Coronary artery (tissue), 2 donors: ENCODE measurements at places on chromosomes 2 and 18.

DNA sequence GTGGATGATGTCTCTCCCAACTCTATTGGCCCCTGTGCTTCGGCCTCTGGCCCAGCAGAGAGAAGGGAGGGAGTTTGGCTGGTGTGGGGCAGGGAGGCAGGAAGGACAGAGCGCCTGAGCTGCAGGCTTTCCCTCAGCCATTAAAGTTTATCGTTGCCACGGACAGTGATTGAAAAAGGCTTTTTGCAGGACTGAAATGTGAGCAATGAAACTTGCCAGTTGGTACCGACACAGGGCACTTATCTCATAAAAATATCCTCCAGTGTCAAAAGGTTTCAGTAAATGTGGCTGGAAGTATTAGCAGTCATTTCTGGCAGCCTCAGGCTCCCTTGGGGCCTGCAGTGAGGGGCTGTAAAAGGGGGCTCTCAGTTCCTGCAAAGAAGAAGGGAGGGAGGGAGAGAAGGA, 169.2 kb downstream of the GLI2 start:
- no peak for DNase-seq

GRCh38 chr2:147086715-147087114, 758.1 kb upstream of the ACVR2A start:
- no peak for DNase-seq

DNA sequence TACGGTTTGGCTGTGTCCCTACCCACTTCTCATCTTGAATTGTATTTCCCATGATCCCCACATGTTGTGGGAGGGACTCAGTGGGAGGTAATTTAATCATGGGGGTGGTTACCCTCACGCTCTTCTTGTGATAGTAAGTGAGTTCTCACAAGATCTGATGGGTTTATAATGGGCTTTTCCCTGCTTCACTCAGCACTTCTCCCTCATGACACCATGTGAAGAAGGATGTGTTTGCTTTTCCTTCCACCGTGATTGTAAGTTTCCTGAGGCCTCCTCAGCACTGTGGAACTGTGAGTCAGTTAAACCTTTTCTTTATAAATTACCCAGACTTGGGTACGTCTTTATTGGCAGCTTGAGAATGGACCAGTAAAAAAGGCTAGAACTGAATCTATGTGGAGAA, 750.0 kb upstream of the ID2 start:
- no peak for DNase-seq

DNA sequence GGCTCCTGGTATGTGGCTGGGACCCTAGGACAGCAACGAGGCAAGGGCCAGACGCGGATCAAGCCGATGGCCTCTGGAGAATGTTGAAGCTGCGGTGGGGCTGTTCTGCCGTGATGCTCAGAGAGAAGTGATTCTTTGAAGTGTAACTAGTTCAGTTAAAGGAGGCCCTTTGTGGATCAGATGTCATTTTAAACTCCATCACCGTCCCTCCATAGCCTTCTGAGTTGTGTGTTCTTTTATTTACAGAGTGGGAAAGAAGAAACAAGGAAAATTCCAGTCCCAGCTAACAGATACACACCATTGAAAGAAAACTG, 403 bp downstream of the PNO1 start:
- no peak for DNase-seq

GRCh38 chr2:237298151-237299118, 115.5 kb downstream of the COL6A3 start:
- DNase-seq = no peak

GRCh38 chr2:148643998-148644882, at the start of gene EPC2:
Gene EPC2 (plus strand): TSS chr2:148644751. CDS start chr2:148645018, 267 bp downstream.
- peak; percentile 88 for DNase-seq

DNA sequence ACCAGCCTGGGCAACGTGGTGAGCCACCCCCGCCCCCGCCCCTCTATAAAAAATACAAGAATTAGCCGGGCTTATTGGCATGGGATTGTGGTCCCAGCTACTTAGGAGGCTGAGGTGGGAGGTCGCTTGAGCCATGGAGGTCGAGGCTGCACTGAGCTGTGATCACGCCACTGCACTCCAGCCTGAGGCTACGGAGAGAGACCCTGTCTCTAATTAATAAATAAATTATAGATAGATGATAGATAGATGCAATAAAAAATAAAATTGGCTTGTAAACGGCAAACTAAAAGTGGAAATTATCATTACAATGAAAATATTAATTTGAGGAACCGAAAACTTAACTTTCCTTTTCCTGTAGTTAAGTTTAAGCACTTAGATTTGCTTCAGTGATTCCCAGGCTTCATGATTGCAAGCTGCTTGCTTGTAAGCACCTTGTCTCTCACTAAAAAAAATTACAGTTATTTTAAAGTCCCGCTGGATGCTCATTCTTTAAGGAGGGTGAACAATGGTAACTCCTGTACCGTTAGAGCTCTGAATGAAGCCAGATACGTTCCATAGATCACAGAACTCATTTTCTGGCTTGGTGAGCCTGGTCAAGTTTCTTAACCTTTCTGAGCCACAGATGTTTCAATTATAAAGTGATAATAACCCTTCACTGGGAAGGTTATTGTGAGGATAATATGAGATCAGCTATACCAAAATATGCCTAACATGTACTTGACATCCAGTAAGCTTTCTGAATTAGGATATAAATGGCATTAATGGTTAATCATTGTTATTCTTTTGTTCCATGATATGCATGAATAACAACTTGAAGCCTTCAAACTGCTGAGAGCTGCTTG, 9.3 kb upstream of the NARS1 start:
- no peak for DNase-seq

DNA sequence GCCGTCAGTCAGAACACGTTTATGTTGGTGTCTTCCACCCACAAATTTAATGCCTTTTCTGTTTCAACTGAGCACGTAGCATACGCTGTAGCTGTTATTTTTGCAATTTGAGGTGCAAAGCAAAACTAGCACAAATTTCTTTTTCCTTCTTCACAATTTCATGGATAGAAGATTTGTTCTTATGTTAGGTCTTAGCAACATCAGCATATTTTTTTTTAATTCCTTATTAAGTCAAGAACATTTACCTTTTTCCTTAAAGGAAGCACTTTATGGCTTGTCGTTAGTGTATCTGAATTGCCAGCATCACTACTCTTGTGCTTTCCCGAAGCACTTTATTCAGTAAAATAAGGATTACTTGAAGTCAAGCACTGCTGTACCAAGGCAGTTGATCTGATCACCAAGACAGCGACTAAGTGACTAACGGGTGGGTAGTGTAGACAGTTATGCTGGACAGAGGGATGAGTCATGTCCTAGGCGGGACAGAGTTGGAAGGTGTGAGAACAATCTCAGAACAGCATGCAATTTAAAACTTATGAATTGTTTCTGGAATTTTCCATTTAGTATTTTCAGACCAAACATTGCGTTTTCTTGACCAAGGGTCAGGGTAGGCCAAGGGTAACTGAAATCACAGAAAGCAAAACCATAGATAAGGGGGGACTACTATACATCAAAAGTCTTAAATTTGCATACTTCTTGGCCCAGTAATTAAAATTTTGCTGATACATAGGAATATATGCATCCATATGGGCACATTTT, 13.3 kb downstream of the BABAM2 start:
- no peak for DNase-seq

- DNase-seq = no peak
Measured at GRCh38 chr2:96163415-96163767, 18.2 kb upstream of the DUSP2 start.

GRCh38 chr2:18837240-18837639, 247.9 kb upstream of the NT5C1B start:
- DNase-seq = no peak

- no peak for DNase-seq
Measured at GRCh38 chr2:20579866-20580265, 71.0 kb downstream of the HS1BP3 start.

DNA sequence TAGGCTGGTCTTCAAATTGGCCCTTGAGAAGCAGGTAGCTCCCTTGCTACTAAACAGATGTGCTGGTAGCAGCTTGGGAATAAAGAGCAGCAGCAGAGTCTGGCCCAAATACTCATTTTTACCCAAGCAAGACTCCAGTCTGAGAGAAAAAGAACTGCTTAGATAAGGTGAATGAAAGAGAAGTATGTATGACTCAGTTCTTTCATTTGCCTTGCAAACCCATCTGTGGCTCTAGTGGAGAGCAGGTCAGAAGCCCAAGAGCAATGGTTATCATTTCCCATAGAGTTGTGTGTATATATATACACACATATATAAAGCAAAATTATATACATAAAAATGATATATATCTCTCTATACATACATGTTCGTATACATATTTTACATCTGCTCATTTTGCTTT, 80.3 kb downstream of the CAMKMT start:
- DNase-seq = no peak

DNA sequence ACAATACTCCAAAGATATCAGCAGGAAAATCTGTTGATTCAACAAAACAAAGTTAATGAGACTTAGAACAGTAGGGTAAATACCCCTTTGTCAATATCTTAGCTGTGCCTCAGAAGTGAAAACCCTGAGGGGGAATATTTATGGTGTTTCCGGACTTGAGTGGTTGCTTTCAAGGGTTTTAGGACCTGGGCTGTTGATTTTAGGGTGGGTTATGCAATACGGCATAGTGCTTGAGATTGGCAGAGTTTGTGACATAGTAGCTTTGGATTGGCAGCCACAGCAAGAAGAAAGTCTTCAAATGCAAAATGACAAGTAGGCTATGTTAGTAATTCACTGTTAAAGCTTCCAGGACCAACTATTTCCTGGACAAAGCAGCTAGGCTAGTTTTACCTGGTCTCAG, 826.3 kb upstream of the CDH2 start:
- DNase-seq = no peak

DNA sequence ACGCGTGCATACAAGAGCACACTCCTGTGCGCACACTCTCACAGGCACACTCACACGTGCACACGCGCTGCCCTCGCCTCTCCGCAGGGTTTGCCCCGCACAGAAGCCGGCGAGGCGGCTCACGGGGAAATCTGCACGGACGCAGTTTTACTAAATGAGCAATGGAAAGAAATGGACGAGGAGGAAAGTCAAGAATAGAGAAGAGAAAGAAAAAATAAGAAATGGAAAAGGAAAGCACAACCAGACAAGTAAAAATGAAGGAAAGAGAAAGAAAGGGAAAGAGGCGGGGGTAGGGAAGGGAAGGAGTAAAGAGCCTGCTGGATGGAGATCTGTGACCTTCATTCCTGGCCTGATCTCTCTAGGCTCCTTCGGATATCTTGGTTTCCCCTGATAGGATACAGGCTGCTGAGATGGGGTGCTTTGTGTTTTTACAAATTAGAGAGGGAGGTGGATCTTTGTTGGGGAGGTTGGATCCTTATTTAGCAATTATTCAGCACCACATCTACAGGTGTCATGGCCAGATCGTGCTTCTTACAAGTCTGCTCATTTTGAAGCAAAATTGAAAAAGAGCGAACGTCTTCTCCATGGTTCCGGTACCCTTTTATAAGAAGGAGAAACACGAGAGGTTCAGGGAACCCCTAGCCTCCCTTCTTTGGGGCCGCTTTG, 693 bp upstream of the LRP2 start:
- DNase-seq = no peak

- no peak for DNase-seq
Measured at GRCh38 chr2:225274751-225275150, 124.8 kb upstream of the NYAP2 start.

DNA sequence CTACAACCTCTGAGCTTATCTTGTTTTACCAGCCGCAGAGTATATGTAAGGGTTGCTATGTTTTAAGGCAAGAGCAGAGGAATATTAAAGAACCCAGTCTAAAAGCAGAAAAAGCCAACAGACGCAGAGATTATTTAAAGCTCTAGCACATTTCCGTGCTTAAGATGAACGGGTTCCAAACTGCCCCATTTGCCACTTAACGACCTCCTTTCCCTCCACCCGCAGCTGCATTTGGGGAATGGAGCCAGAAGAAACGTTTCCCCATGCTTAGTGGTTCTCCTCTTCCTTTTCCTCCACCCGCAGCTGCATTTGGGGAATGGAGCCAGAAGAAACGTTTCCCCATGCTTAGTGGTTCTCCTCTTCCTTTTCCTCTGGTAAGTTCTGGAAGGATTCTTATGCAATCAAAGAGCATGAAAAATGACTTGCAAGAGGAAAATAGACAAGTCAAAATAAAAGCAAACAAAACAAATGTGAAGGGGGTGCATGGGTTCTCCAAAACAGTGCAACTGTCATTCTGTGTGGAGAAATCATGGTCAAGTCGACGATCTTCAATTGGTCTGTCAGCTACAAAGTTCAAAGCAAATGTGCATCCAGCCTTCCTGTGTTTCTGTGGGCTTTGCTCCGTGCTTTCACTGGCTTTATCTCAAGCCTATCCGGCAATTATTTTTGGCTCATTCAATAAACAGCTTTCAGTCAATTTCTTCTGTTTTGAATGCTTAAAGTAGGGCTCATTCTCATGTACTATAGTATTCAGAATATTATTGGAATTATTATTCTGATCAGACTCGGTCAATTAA, 57.8 kb downstream of the DIPK1C start:
- DNase-seq = no peak

GRCh38 chr18:34828093-34828492, 118.0 kb downstream of the DTNA start:
- no peak for DNase-seq

GRCh38 chr2:240277073-240277806, 136.8 kb upstream of the OTOS start:
- peak; percentile 71 for DNase-seq
